Lower lobe of right lung (tissue), 2 donors: ENCODE measurements at places on chromosomes 7 and 10. TPM values are rescaled to one million over a fixed set of nuclear protein-coding genes. Genes with fewer than 3 reads are reported as not detected.

DNA sequence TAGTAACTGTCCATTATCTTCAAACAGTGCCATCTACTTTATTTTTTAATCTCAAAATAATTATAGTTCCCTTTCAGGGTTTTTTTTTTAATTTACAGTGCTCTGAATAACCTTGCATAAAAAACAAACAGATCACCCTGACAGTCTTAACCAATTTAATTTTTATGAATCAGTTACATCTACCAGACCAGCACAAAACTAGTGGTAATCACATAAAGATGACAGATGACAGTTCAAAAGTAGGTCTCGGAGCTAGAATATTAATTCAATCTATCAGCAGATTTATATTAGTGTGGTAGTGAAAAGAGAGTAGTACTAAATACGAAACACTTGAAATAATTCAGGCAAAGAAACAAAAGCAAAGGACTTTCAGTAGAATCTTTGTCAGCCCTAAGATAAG lies 53.9 kb downstream of the COL28A1 start:
- no peaks in the 10 kb centered on the region for H3K4me1 ChIP-seq
- H3K27me3 ChIP-seq, result no peaks in the 10 kb centered on the region
- H3K27ac ChIP-seq, result no peak overlapping the region
- DNase-seq, result no peak
- no peak overlapping the region for H3K4me3 ChIP-seq
- H3K36me3 ChIP-seq, result no peaks in the 10 kb centered on the region

- H3K27me3 ChIP-seq, result peaks cover 69% of the 10 kb centered on the region
- DNase-seq, result no peak
- H3K27ac ChIP-seq, result no peak overlapping the region
- no peaks in the 10 kb centered on the region for H3K36me3 ChIP-seq
- no peak overlapping the region for H3K4me3 ChIP-seq
These were observed 5.1 kb downstream of the VENTX start for GRCh38 chr10:133242611-133243356.

GRCh38 chr10:34319197-34319846 lies 495.8 kb downstream of the PARD3 start:
- H3K4me1 ChIP-seq, result peaks cover 11% of the 10 kb centered on the region
- H3K36me3 ChIP-seq, result no peaks in the 10 kb centered on the region
- no peak for DNase-seq
- no peaks in the 10 kb centered on the region for H3K27me3 ChIP-seq
- peak overlapping the region; percentile 43 for H3K27ac ChIP-seq
- H3K4me3 ChIP-seq, result no peak overlapping the region

GRCh38 chr7:18087026-18087686 lies 59.5 kb upstream of the PRPS1L1 start:
- no peaks in the 10 kb centered on the region for H3K36me3 ChIP-seq
- no peak overlapping the region for H3K27ac ChIP-seq
- peaks cover 5% of the 10 kb centered on the region for H3K4me1 ChIP-seq
- peak; percentile 45 for DNase-seq
- H3K4me3 ChIP-seq, result peak overlapping the region; percentile 66

GRCh38 chr7:155206318-155207020 lies 91.2 kb upstream of the INSIG1 start:
- peak overlapping the region; percentile 82 for H3K27ac ChIP-seq
- H3K4me1 ChIP-seq, result no peaks in the 10 kb centered on the region
- no peaks in the 10 kb centered on the region for H3K36me3 ChIP-seq
- H3K27me3 ChIP-seq, result no peaks in the 10 kb centered on the region
- peak overlapping the region; percentile 37 for H3K4me3 ChIP-seq

AVPI1 gene
- total RNA-seq, result 22.6 TPM

- H3K36me3 ChIP-seq, result no peaks in the 10 kb centered on the region
- H3K27ac ChIP-seq, result no peak overlapping the region
- no peaks in the 10 kb centered on the region for H3K4me1 ChIP-seq
- H3K4me3 ChIP-seq, result no peak overlapping the region
- H3K27me3 ChIP-seq, result no peaks in the 10 kb centered on the region
These were observed 37.1 kb downstream of the COBL start for GRCh38 chr7:51279391-51280023.

- H3K4me3 ChIP-seq, result no peak overlapping the region
- no peak overlapping the region for H3K27ac ChIP-seq
- H3K36me3 ChIP-seq, result no peaks in the 10 kb centered on the region
- no peaks in the 10 kb centered on the region for H3K4me1 ChIP-seq
These were observed 88.8 kb upstream of the PDE1C start for GRCh38 chr7:32158751-32159745.

DNA sequence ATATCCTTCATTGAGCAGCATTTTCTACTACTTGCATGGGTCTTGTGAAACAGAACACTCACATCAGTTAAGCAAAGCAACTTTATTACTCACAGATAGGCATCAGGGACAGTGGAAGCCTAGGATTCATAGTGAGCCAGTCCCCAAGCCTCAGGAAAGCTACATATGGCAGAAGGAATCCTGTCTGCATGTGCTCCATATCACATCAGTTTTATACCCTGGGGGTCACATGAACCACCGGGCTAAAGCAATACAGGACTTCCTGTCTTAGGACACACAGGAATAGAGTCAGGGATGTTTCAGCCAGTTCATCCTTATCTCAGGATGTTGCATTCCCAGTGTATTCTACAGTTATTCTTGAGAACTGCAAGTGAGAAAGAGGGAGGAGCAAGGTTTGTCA lies 15.1 kb downstream of the FEZF1 start:
- no peak overlapping the region for H3K4me3 ChIP-seq
- no peak overlapping the region for H3K27ac ChIP-seq
- H3K27me3 ChIP-seq, result peaks cover 3% of the 10 kb centered on the region
- H3K4me1 ChIP-seq, result no peaks in the 10 kb centered on the region
- no peak for DNase-seq

GRCh38 chr10:5563991-5564536 lies 39.3 kb downstream of the CALML3 start:
- DNase-seq, result peak; percentile 39
- H3K27ac ChIP-seq, result no peak overlapping the region
- no peaks in the 10 kb centered on the region for H3K4me1 ChIP-seq
- H3K27me3 ChIP-seq, result no peaks in the 10 kb centered on the region
